ENCODE measurements at places on chromosomes 5 and 9.
A peak's percentile ranks its signal among the peaks of the same experiment; 100 is the strongest.

- DNase-seq: no peak
These were observed 550 bp downstream of the IFNE start for GRCh38 chr9:21481470-21482056.

DNA sequence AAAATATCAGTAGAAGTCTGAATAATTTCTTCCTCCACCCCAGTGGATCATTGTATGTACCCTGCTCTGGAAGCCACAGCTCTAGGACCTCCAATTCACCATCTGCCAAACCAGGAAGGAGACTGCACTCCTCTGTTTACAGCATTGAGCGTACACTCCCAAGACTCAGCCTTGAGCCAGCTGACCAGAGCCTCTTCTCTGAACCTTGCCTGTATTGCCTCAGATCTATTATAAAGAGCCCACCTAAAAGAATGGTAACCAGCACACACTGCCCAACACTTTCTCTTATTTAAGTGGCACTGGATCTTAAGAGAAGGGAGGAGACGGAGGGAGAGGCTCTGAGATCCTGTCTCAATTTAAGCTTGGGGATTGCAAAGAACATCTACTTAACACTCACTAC, 217.8 kb upstream of the RASEF start:
- no peak for DNase-seq

DNA sequence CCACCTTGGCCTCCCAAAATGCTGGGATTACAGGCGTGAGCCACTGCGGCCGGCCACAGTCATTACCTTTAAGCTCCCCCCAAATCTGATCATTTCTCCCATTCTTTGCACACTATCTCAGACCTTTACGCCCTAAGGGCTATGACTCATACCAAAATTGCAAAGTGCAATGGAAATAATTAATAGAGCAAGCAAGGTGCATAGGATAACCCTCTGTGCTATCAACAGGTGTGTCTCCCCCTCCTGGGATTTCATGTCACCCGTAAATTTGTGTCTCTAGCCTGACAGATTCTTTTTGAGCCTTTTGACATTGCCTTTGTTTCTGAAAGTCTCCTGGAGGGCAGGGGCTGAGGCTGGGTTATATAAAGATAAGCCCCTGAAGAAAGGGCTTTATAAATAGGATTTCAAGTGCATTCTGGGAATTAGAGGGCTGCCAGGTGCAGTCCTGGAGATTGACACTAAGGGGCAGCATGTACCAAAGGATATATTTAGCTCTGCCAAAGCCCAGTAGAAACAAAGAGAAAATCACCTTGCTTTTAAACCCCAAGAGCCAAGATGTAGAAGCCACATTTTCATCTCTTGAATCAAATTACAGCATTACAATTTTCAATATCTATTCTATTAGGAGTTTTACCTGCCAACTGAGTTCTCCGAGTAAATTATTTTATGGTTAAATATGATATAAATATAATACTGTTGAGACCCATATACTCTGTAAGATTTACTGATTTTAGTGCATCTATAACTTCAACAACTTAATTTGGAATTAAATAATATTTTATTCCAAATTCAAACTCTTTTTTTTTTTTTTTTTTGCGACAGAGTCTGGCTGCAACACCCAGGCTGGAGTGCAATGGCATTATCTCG, 18.2 kb downstream of the S100Z start:
- peak; percentile 72 for DNase-seq

DNA sequence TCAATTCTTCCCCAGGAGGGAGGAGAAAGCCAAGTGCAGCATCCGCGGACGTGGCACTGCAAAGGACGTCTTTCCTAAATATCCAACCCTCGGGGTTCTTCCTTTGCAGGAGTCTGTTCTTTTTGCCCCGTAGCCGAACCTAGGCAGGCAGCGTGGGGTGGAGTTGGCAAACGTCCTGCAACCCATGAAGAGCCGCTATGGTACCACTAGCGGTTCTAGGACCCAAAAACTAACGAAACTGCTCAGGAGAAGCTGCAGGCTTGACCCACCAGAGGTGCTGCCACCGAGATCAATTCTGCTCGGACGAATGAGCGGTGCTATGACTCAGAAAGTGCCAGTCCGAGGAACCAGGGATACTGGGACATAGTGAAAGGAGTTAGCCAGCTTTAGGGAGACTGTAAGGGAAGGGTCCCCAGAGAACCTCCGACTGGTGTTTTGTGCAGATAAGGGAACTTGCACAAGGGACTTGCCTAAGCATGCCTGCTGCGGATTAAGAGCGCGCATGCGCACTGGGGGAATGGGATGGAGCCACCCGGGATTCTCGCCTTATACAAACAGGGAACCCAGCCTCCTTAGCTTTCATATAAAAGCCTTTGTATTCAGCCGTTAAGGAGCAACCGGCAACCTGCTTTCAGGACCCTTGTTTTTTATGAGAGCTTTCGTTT, 32.7 kb downstream of the ANXA2R start:
- DNase-seq: peak; percentile 83

- DNase-seq: no peak
These were observed 15.8 kb downstream of the ERGIC1 start for GRCh38 chr5:172849606-172850453.

Data from CD4-positive, alpha-beta T cell treated with Interleukin-10 for 1 hour (primary cell).